ENCODE measurements at places on chromosomes 7 and 10.
A peak's percentile ranks its signal among the peaks of the same experiment; 100 is the strongest.

- no peak for DNase-seq
Observed at GRCh38 chr10:131670341-131670740, 230.5 kb upstream of the PPP2R2D start.

DNA sequence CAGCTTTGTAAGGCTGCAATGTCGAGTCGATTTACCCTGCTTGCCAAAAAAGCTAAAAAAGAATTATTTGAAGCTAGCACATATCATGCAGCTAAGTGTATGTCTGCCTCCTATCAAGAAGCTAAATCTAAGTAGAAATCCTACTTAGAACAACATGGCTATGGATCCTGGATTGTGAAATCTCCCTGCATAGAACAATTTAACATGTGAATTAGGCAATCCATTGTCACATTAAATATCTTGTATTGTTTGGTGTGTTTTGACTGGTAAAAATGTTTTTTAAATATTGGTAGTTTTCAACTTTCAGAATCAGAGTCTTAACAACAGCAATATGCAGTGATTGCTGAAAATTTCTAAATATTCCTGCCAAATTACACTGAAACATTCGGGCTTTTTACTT lies 73.3 kb downstream of the SKIDA1 start:
- no peak for DNase-seq

GRCh38 chr7:22230238-22230637 lies 126.7 kb downstream of the RAPGEF5 start:
- DNase-seq, result no peak

DNA sequence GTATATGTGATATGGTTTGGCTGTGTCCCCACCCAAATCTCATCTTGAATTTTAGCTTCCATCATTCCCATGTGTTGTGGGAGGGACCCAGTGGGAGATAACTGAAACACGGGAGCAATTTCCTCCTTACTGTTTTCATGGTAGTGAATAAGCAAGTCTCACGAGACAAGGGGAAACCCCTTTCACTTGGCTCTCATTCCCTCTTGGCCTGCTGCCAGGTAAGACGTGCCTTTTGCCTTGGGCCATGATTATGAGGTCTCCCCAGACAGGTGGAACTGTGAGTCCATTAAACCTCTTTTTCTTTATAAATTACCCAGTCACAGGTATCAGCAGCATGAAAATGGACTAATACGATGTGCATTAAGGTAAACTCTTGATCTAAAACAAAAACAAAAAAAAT lies 357.1 kb upstream of the AOAH start:
- peak; percentile 19 for DNase-seq

DNA sequence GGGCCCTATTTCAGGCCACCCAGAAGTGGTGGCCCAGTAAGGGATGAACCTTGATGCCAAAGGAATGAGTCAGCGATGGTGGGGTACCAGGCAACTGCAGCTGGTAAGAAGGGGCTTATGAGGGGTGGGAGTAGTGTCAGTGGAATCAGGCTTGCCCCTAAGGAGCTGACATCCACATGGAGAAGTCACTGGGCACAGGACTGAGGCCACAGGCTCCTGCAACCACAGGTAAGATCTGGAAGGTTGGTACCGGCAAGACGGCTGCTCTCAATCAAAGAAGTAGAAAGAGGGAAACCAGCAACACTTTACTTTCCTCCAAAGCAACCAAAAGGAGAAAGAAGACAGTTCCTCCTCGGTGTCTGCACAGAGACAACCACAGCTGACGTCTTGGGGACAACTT lies 2.5 kb downstream of the GCK start:
- DNase-seq, result no peak

- no peak for DNase-seq
Observed at GRCh38 chr7:119408596-119408995, 864.4 kb upstream of the KCND2 start.

- DNase-seq, result no peak
Observed at GRCh38 chr10:120996456-120997034, 145.4 kb downstream of the WDR11 start.

DNA sequence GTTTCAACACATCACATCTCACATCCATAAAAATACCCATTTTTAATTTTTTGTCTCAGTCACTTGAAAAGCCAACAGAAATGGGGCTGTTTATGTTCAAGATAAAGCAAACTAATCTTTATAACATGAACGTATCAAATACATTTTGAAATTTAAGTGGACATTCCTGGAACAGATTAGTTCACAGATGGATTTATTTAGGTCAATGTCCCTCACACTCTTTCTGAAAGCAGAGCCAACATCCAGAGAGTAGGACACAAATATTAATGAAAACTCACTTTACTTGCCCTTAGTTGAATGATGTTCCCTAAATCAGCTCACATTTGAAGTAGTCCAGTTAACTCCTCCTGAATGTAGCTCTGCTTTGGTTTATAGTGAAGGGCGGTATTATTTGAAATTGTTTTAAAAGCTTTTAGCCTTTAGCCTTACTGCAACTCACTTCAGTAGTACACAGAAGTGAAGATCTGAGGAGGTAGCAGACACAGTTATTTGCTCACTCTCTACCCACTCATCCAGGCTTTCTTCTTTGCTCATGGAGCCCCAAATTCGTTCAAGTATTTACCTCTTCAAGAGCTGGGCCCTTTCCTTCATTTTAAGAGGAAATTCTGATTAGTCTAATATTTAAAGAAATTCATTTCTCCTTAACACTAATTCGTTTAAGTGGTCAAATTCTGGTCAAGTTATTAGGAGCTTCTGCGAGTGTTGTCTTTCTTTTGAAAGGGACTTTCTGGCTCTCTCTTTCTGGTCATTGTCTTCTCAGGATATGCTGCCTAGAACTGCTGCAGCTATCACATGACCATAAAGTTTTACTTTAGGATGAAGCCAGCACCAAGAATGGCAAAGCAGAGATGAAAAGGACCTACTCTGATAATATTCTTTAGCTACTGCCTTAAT lies 180.6 kb upstream of the AGR3 start:
- DNase-seq, result no peak

DNA sequence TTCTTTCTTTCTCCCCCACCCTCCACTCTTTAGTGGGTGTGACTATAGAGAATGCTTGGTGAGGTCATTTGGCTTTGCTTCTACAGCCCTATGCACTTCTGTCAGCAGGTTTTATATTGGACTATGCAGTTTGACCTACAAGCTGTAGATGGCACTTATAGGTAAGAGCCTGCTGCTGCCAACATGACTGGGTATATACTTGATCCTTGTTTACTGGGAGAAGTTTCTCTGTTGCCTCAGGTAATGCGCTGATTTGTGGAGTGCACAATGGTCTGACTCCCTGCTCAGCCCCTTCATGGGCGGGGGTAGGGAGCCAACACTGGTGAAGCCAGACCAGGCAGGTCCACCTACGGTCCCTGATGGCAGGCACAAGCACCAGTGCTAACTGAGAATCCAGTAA lies 33.7 kb upstream of the C7orf33 start:
- DNase-seq, result no peak

GRCh38 chr7:102843850-102844249 lies 69.0 kb upstream of the LRRC17 start:
- DNase-seq, result no peak

GRCh38 chr10:118563373-118563890 lies 32.0 kb downstream of the PRLHR start:
- DNase-seq, result no peak

GRCh38 chr7:99374111-99375064 lies at the start of gene ARPC1B:
Gene ARPC1B (plus strand): TSS chr7:99374730. CDS start chr7:99385715, 10,985 bp downstream.
- no peak for DNase-seq

GRCh38 chr10:67036808-67037207 lies 111.0 kb downstream of the LRRTM3 start:
- DNase-seq, result no peak

DNA sequence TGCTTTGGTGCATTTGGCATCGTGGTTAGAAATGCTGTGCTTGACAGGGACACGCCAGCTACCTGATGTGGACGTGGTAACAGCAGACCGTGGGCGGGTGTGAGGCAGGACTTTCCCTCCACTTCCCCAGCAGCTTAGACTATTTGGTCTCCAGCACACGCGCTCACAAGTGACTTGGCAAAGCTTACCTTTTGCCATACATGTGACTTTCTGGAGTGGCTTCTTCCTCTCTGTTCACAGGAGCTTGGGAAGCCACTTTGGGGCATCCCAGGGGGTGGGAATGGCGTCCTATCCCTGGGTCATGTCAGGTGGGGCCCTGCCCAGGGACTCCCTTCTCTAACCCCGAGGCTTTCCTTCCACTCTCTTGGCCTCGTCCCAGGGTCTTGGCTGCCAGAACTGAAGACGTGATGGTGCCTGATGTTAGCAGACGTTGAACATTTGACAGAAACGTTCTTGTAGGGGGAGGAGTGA lies 228.7 kb upstream of the KLF6 start:
- no peak for DNase-seq

GRCh38 chr7:139936760-139937310 lies 107.8 kb downstream of the TBXAS1 start:
- DNase-seq, result no peak

DNA sequence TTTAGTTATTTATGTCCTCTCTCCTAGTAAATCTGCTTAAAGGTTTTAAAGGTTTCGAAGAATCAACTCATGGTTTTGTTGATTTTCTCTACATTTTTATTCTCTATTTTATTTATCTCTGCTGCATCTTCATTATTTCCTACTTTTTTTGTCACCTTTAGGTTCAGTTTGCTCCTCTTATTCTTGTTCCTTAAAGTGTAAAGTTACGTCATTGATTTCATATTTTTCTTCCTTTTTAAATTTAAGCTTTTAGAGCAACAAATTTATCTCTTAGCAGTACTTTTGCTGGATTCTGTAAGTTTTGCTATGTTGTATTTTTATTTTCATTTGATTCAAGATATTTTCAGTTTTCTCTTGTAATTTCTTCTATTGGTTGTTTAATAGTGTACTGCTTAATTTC lies 10.7 kb downstream of the MYO3A start:
- DNase-seq, result no peak

DNA sequence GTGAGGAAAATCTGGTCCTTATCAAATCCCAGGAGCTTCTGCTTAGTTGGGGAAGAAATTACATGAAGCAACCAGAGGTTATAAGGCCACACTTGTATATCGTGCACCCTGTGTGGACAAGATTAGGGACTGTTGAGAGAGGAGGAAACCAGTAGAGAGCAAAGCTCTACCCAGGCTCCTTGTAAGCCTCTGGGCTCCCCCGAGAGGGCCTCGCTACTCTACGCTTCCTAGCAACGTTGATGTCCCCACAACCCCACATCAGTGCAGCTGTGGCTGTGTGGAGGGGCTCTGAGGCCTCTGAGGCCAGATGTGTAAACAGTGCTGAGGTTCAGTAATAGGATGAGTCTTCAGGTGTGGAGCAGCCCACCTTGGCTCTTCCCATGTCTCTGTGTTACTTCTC lies 16.0 kb downstream of the HIF1AN start:
- no peak for DNase-seq

GRCh38 chr7:51070151-51070550 lies 246.5 kb downstream of the COBL start:
- DNase-seq, result no peak

DNA sequence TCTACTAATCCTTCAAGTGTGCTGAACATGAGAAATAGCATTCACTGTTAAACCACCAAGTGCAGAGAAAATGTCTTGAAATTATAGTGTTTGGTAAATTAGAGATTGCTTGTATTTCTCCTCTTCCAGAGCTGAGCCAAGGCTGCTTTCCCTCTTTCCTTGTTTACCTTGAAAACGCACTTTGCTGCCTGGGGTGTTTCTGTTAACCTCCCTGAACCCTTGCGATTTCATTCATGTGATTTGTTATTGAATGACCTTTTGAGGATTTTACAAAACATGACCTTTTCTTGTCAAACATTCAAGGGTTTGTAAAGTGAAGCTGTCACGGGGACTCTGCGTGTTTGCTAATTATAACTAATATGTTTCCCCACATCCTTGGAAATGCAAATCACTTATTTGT lies 169.4 kb downstream of the LRMDA start:
- DNase-seq, result no peak

- no peak for DNase-seq
Observed at GRCh38 chr10:124724279-124725027, 19.7 kb downstream of the FAM53B start.

DNA sequence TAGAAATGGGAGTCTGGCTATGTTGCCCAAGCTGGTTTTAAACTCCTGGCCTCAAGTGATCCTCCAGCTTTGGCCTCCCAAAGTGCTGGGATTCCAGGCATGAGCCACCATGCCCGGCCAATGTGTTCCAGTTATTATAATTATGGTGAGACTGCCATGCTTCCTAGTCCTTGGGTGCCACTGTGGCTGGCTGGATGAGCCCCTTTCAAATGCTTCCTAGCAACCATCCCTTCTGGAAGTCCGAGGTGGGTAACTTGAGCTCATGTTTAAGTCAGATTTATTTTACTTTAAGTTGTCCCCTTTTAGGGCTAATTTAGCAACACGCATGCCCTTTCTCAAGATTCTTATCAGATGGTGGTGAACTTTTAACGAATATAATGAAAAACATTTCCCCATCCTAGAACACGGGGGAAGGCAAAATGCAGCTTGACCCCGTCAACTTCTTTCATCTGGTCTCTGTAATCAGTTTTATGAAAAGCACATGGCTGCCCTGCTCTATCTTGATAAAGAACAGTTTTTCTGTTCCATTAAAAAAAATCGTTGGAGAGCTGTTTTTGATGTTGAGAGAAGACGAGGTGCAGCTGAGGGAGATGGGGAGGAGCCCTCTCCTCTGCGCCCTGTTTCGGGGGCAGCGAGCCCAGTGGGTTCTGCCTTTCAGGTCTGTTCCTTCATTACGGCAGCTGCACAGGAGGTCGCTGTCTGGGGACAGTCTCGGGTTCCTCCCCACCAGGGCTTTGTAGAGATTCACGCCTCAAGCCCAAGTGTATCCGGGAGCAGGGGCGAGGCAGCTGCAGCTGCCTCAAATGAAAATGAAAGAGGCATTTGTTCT lies 61.0 kb upstream of the MKI67 start:
- DNase-seq, result no peak

DNA sequence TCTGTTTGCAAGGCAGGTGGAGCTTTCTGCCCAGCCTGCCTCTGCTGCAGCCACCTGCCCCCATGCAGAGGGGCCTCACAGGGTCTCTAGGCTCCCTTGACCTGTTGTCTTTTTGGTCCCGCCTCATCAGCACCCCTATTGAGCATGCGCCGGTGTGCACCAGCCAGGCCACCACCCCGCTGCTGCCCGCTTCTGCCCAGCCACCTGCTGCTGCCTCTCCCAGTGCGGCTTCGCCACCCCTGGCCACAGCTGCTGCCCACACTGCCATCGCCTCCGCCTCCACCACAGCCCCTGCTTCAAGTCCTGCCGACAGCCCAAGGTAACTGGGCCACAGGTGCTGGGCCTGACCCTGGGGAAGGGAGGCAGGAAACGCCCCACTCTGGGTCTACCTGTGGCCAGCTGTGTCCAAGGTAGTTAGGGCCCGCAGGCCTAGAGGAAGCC lies 38.1 kb downstream of the LDB3 start:
- DNase-seq, result no peak

DNA sequence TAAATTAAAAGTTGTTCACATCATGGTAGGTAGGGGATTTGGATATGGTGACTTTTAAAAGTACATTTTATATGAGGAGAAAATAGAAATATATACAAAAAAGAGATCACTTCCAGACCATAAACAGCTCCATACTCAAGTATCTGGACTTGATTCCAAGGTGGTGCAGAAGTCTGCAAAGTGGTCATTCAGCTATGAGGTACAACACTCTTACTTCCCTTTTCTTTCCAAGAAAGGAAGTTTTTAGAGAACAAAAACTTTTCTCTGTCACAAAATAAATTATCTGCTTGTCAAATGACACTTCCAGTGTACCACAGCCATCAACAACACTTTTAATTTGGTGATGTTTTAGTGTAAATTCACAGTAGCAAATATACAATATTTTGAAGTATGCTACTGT lies 1013.5 kb downstream of the GATA3 start:
- DNase-seq, result no peak

GRCh38 chr10:59677253-59677831 lies 32.3 kb downstream of the SLC16A9 start:
- no peak for DNase-seq
